Fibroblast of skin of scalp (primary cell): ENCODE measurements at places on chromosomes 5 and 9.

GRCh38 chr9:105979290-105979689 is 284.9 kb downstream of the TMEM38B start:
- no peak for DNase-seq

- DNase-seq, result no peak
Measured at GRCh38 chr5:26889815-26890214, 148.6 kb downstream of the CDH9 start.

GRCh38 chr9:129173296-129174101 is 4.6 kb downstream of the IER5L start:
- peak; percentile 47 for DNase-seq

DNA sequence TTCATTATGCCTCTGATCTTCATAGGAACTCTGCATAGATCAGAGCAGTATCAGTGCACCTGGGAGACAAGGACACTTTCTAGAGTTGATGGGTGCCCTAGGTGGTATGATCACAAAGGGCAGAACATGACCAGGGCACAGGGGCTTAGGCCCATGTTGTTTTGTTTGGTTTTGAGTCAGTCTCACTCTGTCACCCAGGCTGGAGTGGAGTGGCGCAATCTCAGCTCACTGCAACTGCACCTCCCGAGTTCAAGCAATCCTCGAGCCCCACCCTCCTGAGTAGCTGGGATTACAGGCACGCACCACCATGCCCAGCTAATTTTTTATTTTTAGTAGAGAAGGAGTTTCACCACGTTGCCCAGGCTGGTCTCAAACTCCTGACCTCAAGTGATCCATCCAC is 17.6 kb downstream of the ALDH7A1 start:
- DNase-seq, result no peak

DNA sequence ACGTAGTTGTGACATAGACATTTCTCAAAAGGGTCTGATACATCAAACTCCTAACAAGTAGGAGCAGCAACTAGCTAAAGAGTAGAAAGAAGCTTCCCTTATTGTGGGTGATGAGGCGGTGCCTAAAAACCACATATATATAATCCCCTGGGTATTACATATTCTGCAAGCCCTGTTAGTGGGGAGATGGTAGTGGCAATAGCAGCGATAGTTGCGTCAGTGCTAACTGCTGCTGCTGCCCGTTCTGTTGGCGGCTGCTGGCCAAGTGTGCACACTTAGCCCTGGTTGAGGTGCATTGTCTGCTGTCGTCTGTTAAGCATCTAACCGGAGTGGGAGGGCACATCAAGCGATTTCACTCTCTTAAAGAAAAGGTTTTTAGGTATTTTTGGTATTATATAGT is 35.8 kb downstream of the VLDLR start:
- no peak for DNase-seq

GRCh38 chr9:129762985-129763926 is 10.4 kb upstream of the PTGES start:
- DNase-seq, result peak; percentile 48

DNA sequence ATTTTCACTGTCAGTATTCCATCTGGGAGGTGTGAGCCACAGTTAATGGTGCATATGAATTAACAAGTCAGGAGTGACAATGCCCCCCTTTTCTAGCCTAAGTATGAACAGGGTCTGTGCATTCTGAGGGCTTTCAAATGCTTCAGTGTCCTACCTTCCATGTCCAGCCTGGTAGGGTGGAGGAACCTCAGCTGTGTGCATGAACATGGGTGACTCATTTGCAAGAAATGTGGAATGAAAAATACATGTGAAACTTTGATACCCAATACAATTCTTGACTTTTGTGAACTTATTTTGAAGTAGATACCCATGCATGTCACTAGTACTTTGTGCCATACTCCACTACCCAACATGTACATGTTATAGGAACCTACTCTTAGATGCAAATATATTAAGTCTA is 375.8 kb downstream of the SEMA5A start:
- peak; percentile 24 for DNase-seq

- DNase-seq, result no peak
Measured at GRCh38 chr9:72817413-72817812, 135.4 kb downstream of the ALDH1A1 start.

- no peak for DNase-seq
Measured at GRCh38 chr9:136875155-136875554, 9.0 kb upstream of the EDF1 start.

GRCh38 chr9:972501-973294 is 3.8 kb upstream of the DMRT3 start:
- no peak for DNase-seq

- DNase-seq, result no peak
Measured at GRCh38 chr9:37037503-37038301, 3.6 kb upstream of the PAX5 start.

DNA sequence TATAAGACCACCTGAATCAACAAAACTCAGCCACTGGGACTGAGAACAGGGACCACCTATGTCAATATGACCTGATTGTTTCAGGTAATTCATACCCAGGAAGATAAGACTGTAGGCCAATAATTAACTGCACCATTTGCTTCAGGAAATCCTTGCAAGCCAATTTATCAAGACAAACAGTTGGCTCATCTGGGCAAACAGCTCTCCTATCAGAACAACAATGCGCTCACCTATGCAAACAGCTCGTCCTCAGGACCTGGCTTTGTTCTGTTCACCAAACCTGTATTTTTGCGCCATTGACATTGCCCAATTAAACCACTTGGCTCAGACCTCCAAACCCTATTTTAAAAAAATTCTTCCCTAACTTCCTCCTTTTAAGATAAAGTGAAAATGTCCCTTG is 92.3 kb upstream of the MARCHF11 start:
- no peak for DNase-seq

DNA sequence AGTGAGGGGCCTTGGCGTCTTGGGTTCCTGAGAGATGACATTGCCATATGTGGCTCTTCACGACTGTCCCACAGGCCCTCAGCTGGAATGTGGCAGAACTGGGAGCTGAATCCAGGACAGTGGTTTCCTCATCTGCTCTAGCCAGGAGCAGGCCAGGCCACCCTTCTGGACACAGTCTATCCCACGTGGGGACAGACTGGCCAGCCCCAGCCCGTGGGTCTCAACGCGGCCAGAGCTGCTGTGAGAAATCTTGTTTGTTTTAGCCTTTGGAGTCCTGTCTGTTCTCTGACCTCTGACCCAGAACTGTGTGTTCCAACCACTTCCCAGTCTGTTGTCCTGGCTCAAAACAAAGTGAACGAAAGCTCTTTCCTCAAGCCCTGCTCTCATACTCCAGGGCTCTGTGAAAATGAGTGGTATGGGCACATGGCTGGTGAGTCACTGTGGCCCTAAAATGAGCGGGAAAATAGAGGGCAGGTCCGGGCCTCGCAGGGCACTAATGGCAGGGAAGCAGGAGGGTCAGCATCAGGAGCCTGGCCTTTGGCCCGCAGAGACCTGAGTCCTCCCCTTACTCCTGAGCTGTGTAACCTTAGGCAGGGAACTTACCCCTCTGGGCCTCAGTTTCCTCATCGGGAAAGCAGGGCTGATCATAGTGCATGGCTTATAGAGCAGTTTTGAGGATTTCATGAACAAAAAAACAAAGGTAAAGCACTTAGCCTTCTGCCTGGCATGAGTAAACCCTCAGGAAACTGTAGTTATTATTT is 34.8 kb upstream of the GLRX start:
- no peak for DNase-seq

DNA sequence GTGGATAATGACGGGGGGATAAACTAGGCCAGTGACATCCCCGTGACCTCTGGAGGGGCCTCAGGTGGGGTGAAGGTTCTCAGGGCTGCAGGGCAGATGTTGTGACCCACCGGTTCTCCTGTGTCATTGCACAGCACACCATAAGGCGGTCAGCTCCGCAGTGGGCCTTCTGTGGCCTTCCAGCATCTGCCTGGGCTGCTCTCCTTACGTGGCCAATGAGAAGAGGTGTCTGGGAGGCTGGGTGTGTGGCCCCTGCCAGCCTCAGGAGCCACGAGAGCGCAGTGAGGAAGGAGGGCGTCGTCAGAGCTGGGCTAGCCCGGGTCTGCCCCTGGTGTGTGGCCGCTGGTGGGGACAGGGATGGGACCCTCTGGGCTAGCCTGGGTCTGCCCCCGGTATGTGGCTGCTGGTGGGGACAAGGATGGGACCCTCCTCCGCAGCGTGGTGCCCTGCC is 48.7 kb downstream of the COL5A1 start:
- no peak for DNase-seq

DNA sequence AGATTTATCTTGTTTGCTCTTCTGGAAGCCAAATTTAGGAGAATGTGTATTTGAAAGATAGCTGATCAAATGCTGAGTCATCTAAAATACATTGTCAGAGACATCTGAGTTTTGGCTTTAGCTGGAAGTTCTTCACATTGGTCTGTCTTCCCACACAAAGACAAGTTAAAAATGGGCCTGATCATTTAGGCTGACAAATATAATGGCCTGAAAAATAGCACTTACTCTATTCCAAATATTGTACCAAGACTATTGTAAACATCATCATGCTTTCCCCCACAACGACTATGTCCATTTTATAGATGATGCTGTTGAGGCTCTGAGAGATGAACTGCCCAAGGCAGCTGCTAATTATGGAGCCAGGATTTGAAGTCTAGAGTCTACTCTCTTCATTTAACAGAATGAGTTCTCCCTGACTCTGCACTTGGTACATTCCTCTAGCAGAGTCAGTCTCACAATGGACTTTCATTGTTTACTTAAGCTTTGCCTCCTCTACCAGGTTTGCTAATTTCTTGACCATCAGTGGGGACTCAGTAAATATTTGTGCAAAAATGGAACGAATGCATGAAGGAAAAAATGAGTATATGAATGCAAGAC is 619.4 kb upstream of the KLF4 start:
- DNase-seq, result peak; percentile 55

DNA sequence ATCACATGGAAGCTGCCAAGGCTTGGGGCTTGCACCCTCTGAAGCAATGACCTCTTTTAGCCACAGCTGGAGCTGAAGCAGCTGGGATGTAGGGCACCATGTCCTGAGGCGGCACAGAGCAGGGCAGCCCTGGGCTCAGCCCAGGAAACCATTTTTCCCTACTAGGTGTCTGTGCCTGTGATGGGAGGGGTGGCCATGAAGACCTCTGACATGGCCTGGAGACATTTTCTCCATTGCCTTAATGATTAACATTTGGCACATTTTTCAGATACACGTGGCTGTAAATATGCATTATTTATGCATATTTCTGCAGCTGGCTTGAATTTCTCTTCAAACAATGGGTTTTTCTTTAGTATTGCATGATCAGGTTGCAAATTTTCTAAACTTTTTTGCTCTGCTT is 81.7 kb downstream of the OSMR start:
- no peak for DNase-seq

DNA sequence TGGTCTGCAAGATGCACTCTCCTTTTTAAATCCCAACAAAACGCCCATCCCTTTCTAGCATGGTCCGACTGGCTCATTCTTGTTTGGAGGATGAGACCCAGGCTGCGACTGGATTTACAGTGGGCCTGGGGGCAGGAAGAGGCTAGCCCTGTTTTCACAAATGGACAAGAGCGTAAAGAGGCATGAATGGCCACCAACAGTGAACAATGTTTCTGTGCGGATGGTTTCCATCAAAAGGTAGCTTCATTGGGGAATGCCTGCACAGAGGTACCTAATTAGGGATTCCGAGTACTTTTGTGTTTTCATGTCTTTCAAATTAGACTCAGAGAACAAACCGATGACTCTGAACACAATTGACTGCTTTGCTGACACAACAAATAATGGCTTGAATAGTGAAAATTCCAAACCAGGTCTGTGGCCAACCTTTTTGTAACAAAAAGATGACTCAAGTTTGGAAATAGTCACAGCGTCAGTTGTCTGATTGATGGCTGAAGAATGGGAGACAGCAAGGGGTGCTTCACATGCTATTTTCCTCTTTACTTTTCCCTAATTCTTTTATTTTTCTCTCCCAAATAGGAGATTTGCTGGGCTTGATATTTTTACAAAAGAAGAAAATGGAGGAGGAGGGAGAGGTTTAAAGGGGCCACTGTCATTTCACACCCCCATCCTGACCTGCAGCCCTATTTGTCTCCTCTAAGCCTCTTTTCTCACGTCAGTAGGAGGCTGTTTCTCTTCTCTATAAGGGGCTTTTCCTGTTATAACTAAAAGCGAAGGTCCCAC is 208.1 kb upstream of the S1PR3 start:
- peak; percentile 51 for DNase-seq

- DNase-seq, result no peak
Measured at GRCh38 chr5:146862641-146863040, 15.9 kb downstream of the PPP2R2B start.
